DMS153 (cell line): ENCODE measurements at places on chromosomes 13 and 19.

GRCh38 chr13:105033999-105034398, 1501.5 kb downstream of the EFNB2 start:
- DNase-seq: no peak

DNA sequence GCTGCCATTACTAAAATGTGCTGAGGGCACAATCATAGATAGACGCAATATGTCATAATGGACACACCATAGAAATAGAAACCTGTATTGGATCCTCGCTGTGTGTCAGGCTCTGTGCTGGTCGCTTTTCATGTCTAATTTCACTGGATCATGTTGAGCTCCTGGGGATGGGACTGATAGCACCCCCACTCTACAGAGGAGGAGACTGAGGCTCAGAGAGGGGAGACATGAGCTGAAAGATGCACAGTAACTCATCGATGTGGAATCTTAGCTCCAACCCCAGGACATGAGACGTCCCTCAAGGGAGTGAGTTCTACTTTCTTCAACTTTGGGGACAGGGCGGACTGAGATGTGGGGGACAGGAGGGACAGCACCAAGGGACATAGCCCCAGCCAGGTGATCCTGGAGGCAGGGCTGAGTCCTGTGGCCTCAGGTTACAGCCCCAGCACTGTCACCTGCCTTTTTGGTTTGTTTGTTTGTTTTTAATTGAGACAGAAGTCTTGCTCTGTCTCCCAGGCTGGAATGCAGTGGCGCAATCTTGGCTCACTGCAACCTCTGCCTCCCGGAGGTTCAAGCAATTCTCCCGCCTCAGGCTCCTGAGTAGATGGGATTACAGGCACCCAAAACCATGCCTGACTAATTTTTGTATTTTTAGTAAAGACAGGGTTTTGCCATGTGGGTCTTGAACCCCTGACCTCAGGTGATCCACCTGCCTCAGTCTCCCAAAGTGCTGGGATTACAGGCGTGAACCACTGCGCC, 6.6 kb upstream of the GIPC1 start:
- DNase-seq: no peak

GRCh38 chr19:18408053-18408476, 10.6 kb upstream of the LRRC25 start:
- no peak for DNase-seq

DNA sequence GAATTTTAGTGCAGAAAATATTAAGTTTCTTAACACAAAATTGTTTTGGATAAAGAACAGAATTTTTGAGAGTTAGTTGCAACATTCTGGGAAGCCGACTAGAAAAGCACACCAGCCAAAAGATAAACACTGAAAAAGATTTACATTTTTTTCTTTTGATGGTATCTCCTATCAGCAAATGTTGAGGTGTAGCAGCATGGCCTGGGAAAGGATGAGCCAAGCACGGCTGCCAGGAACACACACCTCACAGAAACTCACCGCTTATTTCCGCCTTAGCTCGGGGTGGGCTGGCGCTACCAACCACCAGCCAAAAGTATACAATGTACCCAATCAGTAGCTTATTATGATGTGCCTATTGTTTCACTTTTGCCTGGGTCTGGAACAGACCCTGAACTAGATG, 134.7 kb downstream of the MIPEP start:
- DNase-seq: no peak

DNA sequence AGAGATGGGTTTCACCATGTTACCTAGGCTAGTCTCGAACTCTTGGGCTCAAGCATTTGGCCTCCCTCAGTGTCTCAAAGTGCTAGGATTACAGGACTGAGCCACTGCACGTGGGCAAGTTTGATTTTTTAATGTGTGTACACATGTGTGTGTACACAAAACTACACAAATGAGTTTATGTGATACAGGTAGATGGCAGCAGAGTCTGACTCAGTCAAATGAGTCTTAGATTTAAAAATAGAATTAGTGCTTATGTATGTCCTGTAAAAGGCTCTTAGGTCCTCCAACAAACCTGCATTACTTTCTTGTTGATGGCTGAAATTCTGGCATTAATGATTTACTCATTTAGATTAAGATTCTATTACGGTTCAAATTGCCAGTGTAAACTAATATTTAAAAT, 293.7 kb downstream of the PCDH17 start:
- DNase-seq: peak; percentile 9

DNA sequence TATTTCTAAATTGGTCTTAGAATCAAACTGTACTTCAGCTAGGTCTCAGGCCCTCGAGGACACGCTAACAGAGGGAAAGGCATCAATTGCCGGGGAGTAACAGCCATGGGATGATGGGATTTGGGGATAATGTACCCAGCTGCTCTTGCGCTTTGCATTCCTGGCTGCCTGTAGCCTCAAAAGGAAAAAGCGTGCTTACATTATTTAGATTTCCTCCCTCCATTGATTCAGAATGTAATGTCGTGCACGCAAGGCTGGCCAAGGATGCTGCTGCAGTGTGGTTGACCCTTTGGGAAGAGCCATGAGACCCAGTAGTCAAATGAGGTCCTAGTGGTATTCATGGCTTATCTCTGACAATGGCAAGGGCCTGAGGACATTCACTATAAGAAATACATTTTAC, 95.1 kb downstream of the SLC7A1 start:
- DNase-seq: no peak

DNA sequence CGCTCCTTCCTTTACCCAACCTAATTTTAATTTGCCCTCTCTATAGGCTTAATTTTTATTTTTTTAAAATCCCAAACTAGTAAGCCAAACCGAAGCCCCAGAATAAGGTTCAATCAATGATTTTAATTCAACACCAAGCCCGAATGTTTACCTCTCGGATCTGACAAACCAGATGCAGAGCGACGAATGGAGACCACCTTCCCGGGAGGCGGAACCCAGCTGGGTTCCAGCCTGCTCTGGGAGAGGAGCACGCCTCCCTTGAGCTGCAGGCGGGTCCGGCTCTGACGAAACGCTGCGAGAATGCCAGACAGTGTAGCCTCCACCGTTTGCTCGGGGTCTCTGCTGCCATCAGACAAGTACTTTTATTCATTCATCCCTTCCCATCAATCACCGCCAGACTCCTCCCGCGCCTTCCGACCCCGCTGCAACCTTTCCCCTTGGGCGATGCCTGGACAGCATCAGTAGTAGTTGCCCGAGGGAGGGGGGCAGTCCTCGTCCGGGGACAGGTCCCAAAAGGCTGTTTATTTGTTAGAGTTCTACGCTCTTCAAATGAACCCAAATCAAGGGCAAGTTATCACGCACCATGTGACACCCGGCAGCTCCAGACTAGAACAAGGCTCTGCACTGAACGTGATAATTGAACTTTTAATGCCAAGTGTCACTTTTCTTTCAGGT, 752 bp upstream of the EDNRB start:
- no peak for DNase-seq
